ENCODE measurements at places on chromosomes 5 and 9.

DNA sequence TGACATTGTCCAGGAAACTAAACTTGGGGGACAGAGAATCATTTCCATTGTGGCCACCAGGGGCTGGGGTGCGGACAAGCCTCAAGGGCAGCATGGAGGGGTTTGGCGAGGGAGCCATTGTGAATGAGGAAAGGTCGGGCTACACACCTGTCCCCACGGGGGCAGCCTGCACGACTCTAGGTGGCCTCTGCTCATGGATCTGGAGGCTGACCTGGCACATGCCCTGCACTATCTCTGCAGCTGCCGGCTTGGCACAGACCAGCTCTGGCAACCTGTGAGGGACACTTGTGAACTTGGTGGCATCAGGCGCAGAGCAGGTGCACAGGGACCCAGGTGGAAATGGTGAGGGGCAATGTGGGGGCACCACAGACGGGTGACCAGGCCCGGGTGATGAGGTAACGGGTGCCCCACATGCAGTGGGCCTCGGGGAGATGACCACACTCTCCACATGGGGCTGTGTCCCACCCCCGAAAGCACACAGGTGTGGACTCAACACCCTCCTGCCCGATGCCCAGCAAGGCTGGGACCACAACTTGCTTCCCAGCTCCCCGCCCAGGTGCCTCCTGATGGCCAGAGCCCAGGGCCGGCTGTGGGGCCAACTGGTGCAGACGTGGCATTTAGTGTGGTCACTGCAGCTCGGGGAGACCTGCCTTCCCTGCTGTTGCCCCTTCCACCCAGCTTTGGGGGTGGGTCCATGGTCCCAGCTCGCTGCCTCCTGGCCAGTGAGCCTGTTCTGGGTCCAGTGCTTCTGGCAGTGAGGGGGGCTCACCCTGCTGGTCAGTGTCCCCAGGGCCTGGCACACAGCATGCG, 60.9 kb upstream of the UBAC1 start:
- DNase-seq = no peak

GRCh38 chr5:135448071-135448739, 1.1 kb upstream of the DCANP1 start:
- no peak for DNase-seq

DNA sequence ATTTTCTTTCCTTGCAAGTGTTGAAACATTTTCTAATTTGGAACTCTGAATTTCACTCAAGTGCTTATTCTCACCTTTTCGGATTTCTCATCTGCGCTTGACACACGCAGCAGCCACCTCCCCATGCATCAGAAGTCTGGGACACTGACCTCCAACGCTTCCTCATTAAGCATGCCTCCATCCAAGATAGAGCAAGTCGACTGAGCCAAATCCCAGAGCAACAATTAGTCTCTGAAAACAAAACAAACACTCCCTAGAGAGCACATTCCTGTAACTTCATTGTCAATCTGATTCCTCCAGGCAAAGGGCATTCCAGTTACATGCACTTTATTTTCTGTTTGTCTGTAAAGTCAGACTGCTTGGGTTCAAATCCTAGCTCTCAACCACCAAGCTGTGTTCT, 5.7 kb downstream of the CD180 start:
- no peak for DNase-seq

GRCh38 chr5:2219149-2219776, 336.5 kb upstream of the IRX4 start:
- DNase-seq = no peak

DNA sequence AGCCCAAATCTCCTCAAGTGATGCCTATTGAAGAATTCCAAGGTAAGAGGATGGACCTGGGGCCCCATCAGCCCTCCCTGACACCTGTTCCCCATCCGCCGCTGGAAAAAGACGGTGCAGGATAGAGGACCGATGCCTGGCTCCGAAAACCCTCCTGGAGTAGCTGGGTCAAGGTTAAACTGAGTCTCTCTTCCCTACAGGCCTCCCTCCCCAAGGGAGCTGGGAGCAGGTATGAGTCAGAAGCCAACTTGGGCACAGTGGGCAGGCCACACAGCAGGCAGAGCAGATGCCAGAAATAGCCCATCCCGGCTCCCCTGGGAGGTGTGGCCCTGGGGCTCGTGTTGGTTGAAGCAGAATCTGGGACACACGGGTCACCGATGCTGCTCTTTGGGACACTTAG, 75.6 kb downstream of the NTNG2 start:
- DNase-seq = no peak

- no peak for DNase-seq
Observed at GRCh38 chr9:95268681-95269080, 48.8 kb downstream of the FANCC start.

- no peak for DNase-seq
Observed at GRCh38 chr9:12880406-12881015, 105.7 kb downstream of the LURAP1L start.

- DNase-seq = no peak
Observed at GRCh38 chr9:137186385-137186784, 2.0 kb downstream of the ANAPC2 start.

GRCh38 chr5:42840269-42840668, 28.6 kb upstream of the SELENOP start:
- DNase-seq = no peak

GRCh38 chr5:17217493-17218352, at the start of gene BASP1:
TSS of gene BASP1 (plus strand) at chr5:17217631. CDS start at chr5:17275217, 57,586 bp downstream.
- no peak for DNase-seq

- peak; percentile 24 for DNase-seq
Observed at GRCh38 chr5:43034591-43034968, 5.5 kb downstream of the ANXA2R start.

DNA sequence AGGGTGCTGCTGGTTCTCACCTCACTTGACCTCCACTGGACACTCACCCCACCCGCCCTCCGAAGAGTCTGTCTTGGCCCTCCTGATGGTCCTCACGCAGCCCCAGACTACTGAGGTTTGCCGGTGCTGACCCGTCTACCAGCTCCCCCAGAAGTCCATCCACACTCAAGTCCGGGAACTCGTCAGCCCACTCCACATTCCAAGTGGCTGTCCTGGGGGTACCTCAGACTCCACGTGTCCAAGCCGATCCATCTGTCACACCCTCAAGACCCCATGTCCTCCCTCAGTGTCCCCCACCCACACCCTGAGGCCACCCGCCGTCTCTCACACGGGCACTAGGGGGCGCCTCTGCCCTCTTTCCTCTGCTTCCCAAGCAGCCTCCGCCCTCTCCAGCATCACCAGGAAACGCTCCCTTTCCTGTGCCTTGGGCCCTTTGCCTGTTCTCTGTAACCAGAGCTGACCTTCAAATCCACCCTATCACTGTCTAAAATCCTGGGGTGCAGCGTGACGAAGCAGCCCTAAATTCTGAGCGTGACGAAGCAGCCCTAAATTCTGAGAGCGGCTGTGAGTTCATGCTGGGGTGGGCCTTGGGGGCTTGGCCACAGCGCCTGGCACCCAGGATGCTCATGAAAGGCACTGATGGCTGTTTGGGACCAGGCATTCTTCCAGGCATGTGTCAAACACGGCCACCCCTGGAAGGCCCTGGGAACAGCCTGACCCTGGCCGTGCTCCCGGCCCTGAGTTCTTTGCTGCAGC, 95.7 kb downstream of the KCNT1 start:
- peak; percentile 24 for DNase-seq

- DNase-seq = no peak
Observed at GRCh38 chr5:81408496-81408895, 14.6 kb upstream of the ACOT12 start.

DNA sequence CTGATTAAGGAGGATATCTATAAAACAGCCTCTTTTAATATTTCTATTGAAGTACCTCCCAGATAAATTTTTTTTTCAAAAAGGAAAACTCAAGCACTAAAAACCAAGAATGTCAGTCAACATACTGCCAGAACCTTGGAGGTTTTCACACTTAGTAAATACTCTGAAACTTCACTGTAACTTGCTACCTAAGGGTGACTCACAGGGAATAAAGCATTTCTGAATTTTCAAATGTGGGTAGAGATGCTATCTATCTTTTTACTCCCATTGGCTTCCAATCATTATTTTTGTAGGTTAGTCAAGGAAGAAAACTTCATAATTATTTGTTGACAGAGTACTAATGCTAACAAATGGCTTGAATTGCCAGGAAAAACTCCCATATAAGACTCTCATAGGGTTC, 46.1 kb downstream of the SLC25A46 start:
- DNase-seq = no peak

DNA sequence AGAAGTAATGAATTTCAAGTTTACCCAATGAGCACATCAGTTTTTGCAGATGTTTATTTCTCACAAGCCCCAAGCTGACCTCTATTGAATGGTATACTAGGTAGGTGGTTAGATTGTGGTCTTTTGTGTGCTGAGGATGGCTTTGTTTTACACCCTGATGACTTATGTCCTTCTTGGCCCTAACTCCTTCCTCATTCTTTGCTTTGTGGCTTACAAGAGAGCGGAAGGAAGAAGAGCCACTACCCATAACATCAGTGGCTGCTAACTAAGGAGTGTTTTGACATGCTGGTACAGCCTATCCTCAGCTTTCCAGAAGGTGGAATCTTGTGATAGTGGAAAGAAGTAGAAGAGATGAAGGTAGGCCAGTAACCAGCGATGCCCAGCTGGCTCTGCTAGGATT, 85.7 kb upstream of the NTRK2 start:
- no peak for DNase-seq

DNA sequence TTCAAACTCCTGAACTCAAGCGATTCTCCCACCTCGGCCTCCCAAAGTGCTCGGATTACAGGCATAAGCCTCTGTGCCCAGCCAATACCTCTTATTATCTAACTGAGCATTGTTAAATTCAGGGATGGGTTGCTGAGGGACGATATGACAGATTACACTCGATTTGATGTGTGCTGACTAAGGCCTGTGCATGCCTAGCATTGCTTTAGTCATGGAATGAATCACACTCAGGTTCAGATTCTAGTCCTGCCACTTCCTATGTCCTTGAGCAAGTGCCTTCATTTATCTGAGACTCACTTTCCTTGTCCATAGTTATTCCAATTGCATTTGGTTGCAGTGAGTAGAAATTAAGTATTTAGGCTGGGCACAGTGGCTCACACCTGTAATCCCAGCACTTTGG, 19.5 kb downstream of the THBS4 start:
- DNase-seq = no peak

DNA sequence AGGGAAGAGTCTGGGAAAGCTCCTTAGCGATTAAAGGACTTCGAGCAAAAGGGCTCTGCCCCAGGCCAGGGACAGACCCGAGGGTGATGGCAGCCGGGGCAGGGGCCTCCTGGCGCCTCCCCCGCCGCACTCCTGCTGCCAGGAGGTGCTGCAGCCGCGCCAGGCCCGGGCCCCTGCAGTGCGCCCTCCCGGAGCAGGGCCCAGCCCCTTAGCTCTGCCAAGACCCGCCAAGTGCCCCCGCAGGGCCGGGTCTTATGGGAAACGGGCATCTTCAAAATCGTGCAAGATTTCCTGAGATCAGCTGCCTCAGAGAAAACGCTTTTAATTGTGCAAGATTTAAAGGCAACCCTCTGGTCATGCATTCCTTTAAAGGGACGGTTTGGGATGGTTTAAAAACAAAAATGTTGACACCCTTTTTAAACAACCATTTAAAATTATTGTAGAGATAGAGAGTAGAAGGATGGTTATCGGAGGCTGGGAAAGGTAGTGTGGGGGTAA, 52.4 kb downstream of the CDC14B start:
- peak; percentile 29 for DNase-seq

DNA sequence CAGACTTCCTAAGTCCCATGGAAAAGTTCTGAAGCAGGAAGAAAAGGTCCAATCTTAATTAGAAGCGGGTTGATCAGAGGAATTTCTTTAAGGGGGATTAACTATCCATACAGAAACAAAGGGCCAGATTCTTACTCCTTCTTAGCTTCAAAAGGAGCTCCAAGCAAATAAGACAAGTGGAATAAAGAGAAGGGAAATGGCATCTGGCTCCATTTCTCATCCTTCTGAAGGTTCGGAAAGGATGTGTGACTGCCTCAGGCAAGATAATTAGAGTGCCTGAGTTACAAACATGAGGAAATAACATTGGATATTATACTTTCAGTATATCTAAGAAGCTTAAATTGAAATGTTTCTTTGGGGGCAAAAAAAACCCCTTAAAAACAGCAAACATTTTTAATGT, 88.1 kb upstream of the ADAMTS19 start:
- no peak for DNase-seq

GRCh38 chr5:122154910-122155309, 25.6 kb downstream of the ZNF474 start:
- DNase-seq = no peak

- DNase-seq = no peak
Observed at GRCh38 chr5:181198905-181199519, 6.0 kb downstream of the TRIM7 start.

DNA sequence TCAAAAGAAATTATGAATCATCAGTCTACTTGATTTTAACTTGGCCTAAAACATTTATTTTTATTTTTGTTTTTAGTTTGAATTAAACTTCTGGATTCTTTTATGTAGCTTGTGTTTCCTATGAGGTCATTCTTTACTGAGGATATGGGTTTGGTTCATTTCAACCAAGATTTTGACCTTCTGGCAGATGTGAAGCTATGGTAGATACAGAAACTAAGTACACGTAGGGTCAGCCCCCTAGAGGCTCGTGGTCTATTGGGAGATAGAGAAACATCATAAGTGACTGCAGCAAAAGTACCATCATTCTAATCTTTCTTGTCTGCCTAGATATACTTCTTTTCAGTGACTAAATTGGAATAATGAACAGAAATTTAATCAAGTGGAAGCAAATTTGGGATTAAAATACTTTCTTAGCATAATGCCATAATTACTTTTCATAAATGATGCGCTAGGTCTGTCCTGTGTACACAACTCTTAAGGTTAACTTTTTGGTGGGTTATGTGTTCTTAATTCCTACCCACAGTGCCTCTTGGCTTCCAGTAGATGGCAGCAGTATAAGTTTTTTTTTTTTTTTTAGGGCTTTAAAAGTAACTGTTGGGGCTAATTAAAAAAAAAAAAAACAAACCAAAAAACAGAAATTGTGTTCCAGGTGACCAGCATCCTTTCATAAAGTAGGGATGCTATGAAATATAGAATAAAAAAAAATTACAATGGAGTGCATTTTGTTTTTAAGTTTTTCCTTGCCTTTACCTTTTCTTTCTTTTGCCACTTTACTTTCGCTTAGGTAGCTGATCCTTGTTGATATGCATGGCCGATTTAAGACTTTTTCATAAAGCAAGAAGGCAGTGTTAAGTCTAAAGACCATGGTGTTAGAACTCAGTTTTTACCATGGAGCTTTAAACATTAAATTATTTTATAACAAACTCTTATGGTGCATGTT, 49.9 kb downstream of the LRRTM2 start:
- DNase-seq = peak; percentile 4

DNA sequence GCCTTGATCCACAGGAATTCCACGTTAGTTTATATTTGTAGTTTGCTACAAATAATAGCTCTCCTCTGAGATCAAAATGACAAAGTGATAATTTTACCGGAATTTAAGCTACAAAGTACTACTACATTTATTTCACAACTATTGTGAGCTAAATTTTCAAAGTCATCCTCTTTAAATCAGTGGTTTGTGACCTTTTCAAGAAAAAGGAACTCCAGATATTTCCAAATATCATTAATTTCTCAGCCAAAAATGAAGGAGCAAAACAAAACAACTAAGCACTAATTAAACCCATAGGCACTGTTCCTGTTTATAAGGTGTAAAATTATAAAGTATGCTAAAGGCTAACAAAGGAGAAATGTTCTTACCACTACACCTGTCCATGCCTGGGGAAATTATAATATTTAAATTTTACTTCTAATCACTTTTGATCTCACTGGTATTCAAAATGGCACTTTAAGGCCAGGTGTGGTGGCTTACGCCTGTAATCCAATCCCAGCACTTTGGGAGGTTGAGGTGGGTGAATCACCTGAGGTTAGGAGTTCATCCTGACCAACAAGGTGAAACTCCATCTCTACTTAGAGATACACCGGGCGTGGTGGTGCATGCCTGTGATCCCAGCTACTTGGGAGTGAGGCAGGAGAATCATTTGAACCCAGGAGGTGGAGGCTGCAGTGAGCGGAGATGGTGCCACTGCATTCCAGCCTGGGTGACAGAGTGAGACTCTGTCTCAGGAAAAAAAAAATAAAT, 77.5 kb downstream of the CEMIP2 start:
- no peak for DNase-seq
